MG63 (cell line): ENCODE measurements at places on chromosomes 13 and 19.

DNA sequence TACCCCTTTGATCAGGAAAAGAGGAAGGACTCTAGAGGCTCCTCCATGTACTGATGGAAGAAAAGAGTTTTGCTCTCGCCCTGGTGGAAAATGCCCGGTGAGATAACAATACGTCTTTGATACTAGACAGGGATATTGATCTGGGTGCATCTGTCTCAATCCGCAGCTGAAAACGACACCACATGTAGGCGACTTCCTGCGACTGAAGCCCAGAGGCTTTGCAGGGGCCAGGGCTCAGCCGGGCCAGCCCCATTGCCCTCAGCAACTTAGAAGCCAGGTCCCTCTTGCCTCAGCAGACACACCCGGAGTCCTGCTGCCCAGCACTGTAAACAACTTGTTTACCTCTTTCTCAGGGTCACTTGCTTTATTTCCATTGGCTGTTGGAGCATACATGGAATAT lies 409.4 kb downstream of the IRS2 start:
- DNase-seq = no peak

DNA sequence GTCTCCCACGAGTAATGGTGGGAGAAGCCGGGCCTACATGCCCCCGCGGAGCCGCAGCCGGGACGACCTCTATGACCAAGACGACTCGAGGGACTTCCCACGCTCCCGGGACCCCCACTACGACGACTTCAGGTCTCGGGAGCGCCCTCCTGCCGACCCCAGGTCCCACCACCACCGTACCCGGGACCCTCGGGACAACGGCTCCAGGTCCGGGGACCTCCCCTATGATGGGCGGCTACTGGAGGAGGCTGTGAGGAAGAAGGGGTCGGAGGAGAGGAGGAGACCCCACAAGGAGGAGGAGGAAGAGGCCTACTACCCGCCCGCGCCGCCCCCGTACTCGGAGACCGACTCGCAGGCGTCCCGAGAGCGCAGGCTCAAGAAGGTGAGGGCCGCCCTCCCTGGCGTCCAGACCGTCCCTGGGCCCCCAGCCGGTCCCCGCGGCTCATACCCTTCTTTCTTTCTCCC lies 1.4 kb upstream of the USF2 start:
- peak; percentile 49 for DNase-seq

GRCh38 chr19:49447485-49448431 lies 3.9 kb downstream of the PIH1D1 start:
- DNase-seq = peak; percentile 42

DNA sequence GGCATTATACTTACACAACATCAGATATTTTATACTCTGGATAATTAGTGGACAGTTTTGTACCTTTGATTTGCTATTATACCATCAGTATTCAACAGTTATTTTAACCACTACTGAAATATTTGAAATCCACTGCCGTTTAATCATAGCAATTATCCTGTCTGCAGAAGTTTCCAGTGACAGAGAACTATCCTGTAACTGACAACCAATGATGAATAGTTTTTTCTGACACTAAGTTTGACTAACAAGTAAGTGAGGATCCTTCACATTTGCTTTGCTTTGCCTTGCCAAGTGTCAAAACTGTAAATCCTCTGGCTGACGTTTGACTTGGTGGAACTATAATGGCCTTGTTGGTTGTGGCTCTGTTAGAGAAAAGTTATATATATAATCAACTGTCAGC lies 410.7 kb downstream of the GPC5 start:
- DNase-seq = no peak

DNA sequence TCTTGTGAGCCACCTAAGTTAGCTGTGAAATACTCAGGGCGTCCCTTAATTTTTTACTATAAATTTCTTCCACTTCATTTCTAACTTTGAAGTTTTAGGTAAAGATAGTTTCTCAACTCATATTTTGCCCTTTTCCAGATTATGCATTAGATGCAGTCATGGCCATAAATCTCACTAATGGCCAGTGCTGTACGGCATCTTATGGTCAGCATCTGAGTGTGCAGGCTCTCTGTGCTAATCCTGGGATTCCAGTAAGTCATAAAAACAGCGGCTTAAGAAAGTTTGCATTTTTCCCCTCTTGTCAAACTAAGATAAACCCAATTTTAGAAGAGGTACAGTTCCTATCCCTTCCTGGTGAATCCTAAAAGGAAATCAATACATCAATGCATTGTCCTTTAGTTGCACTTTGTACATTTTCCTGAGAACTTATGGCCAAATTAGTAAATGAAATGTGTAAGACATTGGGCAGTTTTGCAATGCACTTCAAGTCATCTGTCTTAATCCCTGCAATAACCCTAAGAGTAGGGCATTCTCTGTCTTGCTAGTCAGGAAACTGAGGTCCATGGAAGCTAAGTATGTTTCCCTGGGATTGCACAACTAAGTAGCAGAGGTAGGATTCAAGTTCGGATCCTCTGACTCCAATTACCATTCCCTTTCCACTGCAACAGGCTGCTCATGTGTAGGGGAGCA lies 146.2 kb downstream of the DCT start:
- no peak for DNase-seq

- DNase-seq = no peak
These were observed 111.6 kb upstream of the OBI1 start for GRCh38 chr13:78770601-78771000.

- DNase-seq = no peak
These were observed 29.8 kb upstream of the FRY start for GRCh38 chr13:32001769-32002168.

- no peak for DNase-seq
These were observed 92.2 kb upstream of the SERP2 start for GRCh38 chr13:44281252-44282000.

GRCh38 chr13:88552966-88553365 lies 881.8 kb downstream of the SLITRK5 start:
- DNase-seq = no peak

DNA sequence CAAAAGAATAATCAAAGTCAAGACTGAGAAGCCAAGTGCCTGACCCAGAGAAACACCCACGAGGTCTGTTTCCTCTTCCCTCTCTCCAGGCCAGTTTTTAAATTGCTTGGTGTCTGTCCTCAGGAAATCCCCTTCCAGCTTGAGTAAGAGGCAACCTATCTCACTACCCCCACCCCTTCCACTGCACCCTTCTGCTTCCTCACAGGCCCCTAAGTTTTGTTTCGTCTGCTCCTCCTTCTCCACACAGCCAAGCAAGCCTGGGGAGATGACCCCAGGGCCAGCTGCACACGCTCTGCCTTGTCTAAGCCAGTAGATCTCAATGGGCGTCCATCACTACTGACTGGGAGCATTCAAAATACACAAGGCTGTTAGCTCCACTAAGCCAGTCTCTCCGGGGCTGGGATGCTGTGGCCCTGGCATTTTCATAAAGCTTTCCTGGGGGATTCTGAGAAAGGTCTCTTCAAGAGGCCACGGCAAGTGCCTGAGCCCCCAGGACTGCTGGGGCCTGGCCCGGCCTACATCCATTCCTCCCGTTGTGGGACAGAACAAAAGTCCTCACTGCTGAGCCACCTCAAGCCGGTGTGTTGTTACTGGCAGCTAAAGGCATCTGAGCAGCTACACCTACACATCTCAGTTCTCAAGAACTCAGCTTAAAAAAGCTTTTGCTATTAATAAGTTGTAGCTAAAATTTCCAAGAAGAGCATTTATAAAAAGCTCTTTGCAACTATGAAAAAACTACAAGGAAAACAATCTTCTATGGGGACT lies 14.9 kb upstream of the IL4I1 start:
- no peak for DNase-seq

GRCh38 chr13:47708386-47708785 lies 292.7 kb downstream of the SUCLA2 start:
- no peak for DNase-seq

DNA sequence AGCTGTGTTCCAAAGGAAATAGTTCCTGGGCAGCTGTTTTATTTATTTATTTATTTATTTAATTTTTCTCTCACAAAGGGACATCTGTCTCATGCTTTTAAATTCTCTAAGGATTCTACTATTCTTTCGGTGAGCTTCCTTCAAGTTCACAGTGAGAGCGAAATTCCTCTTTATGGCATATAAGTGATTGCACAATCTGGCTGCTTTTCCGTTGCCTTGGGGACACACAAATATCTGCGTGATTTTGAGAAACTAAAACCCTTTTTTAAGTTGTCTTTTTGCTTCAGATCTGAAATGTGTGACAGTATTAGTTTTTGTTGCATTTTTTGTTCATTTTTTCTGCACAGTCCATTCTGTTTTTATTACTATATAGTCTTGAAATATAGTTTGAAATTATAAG lies 19.2 kb downstream of the ZNF486 start:
- no peak for DNase-seq

- no peak for DNase-seq
These were observed 19.2 kb downstream of the NLRP13 start for GRCh38 chr19:55912916-55913315.

DNA sequence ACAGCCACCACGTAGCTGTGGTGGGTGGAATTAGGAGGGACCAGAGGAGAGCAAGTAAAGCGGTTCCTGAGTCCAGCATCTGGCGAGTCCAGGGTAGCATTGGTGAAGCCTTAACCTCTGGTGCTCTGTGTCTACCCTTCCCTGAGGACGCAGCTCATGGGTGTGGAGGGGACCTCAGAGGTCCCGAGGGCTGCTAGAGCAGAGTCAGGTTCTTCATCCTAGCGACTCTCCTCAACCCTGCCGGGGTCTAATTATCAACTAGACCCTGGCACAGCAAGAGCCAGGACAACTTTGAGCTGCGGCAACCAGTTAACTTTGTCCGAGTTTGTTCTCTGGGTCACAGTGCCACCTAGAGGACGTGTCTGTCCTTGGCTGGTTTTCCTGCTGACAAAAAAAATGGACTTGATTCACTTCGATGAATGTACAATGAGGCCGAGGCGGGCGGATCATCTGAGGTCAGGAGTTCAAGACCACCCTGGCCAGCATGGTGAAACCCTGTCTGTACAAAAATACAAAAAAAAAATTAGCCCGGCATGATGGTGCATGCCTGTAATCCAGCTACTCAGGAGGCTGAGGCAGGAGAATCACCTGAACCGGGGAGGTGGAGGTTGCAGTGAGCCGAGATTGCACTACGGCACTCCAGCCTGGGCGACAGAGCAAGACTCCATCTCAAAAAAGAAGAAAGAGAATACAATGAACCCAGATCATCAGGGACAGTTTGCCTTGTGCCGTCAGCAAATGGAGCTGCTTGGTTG lies 25.0 kb downstream of the TSSK6 start:
- DNase-seq = peak; percentile 73

GRCh38 chr13:73201626-73202025 lies 142.8 kb downstream of the KLF5 start:
- DNase-seq = no peak

DNA sequence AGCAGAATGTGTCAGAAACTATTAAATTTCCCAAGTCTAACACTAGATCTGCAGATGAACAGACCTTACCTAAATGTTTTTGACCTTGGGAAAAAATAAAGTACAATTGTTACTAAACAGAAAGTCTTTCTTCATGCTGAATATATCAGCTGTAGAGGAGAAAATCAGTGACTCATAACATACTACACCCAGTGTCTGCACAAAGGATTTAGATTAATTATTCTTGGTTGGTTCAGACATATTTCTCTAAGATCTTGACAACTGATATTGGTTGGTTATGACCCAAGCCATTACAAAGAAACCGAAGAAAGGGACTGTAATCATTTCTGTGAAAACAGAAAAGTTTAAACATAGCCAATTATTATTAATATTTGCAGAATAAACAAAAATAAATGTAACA lies 225.1 kb downstream of the HS6ST3 start:
- DNase-seq = no peak

GRCh38 chr13:80441968-80442367 lies 101.0 kb upstream of the SPRY2 start:
- DNase-seq = no peak

GRCh38 chr19:42388851-42389489 lies 1.1 kb downstream of the CNFN start:
- DNase-seq = no peak

DNA sequence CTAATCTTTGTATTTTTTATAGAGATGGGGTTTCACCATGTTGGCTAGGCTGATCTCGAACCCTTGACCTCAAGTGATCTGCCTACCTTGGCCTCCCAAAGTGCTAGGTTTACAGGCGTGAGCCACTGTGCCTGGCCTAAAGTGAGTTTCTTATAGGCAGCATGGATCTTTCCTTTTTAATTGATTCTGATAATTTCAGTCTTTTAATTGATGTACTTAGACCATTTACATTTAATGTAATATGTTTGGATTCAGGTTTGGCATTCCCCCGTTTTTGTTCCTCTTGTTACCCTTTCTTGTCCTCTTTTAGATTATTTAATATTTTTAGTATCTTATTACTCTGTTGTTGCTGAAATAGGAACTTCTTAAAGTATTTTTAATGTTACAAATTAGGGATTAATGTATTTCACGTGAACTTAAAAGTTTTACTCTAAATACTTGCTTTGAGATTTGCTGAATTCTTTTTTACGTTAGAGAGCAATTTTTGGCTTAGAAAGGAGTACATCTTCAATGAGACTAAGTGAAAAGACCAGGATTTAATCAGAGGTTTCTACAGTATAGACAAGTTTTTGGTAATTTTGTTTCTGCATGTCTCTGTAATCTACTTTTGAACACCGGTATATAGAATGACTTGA lies 50.3 kb downstream of the URI1 start:
- DNase-seq = no peak

DNA sequence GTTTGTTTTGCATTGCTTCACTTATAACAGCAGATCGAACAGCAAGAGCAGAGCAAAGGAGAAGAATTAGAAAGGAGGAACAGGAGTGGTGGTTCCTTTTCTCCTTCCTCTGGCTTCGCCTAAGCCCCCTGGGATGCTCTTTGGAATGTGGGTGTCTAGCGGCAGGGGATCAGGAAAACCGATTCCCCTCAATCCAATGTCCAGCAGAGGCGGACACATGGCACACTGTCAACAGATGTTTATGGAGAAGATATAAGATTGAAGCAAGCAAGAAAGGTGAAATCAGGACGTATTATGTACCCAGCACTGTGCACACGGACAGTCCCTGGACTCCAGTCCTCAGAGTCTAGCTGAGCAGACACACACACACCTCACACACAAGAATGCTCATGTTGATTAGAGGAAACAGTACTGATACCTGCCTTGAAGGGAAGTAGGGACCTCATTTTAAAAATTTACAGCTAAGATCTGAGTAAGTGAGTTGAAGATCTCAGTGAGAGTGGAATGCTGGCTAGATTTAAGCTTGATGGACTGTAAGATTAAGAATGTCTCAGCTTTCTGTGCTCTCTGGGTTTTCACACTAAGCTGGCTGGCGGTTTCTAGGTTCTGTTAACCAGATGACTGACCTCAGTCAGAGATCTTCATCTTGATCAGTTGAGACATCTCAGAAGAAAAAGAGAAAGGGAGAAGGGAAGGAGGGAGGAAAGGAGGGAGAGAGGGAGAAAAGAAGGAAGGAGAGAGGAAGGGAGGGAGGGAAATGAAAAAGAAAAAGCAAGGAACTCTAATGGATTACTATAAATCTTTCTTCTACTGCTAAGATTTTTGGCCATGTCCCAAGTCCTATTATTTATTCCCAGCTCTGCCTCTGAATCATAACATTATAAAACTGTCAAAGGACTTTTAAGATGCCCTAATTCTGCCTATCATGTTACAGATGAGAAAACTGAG lies 44.8 kb downstream of the FLT1 start:
- DNase-seq = no peak
